ENCODE measurements at places on chromosomes 16 and 17.
A peak's percentile ranks its signal among the peaks of the same experiment; 100 is the strongest.

GRCh38 chr17:43028221-43028861, 3.3 kb downstream of the RND2 start:
- no peak for DNase-seq

GRCh38 chr17:5283571-5284315, 1.7 kb downstream of the RABEP1 start:
- no peak for DNase-seq

DNA sequence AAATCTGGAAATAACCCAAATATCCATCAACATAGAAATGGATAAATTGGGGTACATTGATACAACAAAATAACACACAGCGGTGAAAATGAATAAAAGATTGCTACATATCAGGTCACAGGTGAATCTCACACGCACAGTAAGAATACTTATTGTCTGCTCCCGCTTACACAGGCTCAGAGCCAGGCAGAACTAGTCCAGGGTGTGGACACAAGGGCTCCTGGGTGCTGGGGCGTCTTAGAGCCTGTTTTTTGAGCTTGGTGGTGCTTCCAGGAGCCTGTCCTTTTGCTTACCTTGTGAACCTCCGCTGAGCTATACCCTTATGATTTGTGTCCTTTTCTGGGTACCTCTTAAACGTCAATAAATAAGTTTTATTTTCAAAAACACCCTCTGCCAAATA, 19.8 kb upstream of the C16orf74 start:
- DNase-seq = no peak

- no peak for DNase-seq
Observed at GRCh38 chr17:61302953-61303816, 96.5 kb upstream of the TBX2 start.

DNA sequence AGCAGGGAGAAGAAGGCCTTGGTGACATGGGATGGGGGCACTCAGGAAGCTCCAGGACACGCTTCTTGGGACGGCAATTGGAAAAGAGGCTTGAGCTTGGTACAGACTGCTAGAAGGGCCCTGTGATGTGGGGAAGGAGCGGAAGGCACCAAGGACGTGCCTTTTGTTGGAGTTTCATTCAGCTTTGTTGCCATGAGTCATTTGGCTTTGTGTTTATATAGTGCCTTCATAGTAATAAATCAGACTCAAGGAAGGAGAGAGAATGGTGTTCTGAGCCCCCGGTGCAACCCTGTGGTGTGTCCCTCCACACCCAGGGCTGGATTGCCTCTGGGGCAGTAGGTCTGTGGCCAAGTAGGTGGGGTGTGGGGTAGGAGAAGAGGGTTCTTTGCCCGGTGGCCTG, 7.4 kb upstream of the TBX4 start:
- no peak for DNase-seq

DNA sequence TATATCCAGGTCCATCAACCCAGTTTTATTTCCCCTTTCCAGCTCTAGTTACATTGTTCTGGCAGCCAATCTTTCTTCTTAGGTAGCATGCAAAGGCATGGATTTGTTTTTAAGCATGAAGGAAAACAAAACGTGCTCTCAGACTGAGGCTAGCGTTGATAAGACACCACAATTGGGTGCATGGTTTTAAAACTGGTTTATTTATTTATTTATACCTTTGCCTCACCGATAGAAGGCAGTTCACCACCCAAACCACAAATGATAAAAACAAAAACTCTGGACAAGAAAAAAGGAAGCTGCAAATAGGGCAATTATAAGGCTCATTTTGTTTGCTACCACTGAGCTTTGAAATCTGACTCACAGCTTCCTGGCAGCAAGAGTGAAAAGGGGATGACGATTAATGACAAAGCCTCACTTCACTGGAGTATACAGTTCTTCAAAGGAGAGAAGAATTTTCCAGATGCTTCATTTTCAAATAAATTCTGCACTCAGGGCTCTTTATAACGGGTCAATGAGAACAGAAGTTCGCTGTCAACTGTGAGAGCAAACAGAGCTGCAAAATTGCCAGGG, 278.4 kb upstream of the IRX5 start:
- DNase-seq = no peak

DNA sequence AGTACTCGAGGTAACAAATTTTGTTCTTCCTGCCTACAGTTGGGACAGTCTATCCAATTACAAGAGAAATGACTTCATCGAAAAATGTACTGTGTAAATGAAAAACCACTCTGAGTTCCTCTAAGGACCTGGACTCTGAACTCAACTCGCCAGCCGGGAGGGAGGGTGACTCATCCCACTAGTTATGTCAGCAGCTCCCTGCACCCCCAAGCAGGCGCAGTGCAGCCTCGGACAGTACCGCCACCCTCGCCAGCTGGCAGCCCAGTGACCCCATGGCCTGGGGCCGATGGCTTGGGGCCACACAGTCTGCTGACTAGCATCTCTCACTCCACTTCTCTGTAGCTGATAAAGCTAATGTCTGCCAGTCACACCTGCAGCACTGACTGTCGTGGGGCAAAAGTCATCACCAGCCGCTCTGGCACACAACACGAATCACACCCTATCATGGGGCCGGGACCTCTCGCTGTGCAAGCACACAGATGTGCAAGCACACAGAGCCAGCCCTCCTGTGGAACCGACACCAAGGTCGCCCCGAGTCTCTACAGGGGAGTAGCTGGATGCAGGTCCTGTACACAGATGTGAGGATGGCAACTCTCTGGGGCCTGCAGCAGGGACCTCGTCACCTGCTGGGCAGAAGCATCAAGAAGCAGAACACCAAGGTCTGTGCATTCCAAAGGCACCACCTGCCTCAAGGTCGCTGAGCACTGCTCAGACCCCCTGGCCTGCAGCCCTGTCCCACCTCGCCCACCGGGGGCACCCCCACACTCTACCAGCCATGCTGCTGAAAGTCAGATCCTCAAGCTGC, 5.7 kb downstream of the CSNK1D start:
- peak; percentile 84 for DNase-seq

GRCh38 chr16:86044881-86045590, 146.1 kb downstream of the IRF8 start:
- no peak for DNase-seq

DNA sequence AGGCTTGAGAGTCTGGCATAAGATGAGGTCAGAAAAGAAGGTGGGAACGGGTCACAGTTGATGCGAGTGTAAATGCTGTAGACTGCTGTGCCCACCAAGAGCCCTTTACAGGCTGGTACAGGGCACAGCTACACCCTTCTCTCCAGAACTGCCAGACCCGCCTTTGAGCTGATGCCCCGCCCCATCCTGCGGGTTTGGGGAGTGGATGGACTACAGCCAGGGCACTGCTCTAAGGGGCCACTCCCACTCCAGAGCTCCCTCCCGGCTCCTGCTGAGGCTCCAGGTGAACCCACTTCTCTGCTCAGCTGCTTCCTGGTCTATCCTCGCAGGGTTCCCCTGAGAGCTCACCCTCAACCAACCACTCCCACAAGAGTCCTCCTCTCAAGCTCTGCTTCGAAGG, 12.3 kb downstream of the MEIOB start:
- no peak for DNase-seq

DNA sequence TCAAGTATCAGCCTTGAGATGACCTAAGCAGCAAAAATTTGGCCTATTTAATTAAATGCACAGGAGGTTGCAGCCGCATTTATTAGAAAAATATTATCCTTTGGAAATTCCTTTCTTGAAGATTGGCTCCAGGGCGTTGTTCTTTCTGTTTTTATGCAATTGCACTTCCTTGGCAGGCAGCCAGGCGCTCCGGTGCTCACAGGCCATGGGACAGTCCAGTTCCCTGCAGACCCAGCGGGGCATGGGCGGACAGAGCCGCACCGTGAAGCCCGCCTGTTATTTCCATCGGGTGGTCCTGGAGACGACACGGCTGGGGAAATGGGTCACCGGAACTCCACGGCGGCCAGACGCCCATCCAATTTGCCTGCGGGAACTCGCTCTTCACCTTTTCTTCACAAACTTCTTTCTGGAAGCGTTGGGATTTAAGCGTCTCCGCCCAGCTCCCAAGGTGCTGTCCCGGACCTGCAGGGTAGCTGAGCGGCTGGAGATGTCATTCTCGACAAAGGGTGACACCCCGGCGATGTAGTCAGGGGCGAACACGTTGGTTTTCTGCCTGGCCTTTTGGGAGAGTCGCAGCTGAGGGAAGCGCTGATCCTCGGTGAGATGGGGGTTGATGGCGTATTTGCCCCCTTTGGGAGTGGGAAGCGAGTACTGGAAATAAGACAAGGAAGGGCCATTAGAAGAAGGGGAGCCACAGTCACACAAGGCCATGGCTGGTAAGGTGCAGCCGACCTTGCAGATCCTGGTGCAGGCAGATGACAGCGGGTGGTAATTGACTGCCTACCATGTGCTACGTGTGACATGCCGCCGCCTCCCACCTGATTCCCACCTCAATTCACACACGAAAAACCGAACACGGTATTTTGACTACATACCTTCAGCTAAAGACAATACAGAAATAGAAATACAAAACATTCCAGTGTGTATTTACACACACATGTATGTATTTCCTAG, 12.5 kb downstream of the NOB1 start:
- DNase-seq = peak; percentile 32

- no peak for DNase-seq
Observed at GRCh38 chr17:1871756-1872155, 42.0 kb downstream of the RPA1 start.

DNA sequence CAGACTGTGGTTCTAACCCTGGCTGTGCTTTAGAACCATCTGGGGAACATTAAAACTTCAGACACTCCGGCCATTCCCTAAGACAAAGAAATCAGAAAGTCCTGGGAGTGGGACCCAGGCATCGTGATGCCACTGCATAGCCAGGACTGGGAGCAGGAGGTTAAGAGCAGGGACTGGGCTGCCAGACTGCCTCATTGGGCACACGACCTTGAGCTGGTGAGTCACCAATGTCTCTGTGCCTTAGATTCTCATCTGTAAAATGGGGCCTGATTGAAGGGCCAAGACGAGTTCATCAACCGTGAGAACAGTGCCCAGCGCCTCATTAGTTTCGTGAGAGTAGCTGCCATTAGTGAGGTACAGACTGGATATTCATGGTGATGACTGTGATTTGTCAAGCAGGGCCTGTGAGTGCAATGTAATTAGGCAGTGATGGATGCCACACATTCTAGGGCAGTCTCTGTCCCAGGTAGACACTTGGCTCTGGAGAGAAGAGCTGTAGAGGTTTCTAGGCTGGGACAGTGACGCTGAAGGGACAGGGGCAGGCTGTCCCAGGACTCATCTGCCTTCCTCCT, 196.8 kb downstream of the NTN1 start:
- no peak for DNase-seq

GRCh38 chr16:27685807-27686206, 135.9 kb downstream of the KATNIP start:
- no peak for DNase-seq

- no peak for DNase-seq
Observed at GRCh38 chr16:3882531-3882930, 2.0 kb upstream of the CREBBP start.

DNA sequence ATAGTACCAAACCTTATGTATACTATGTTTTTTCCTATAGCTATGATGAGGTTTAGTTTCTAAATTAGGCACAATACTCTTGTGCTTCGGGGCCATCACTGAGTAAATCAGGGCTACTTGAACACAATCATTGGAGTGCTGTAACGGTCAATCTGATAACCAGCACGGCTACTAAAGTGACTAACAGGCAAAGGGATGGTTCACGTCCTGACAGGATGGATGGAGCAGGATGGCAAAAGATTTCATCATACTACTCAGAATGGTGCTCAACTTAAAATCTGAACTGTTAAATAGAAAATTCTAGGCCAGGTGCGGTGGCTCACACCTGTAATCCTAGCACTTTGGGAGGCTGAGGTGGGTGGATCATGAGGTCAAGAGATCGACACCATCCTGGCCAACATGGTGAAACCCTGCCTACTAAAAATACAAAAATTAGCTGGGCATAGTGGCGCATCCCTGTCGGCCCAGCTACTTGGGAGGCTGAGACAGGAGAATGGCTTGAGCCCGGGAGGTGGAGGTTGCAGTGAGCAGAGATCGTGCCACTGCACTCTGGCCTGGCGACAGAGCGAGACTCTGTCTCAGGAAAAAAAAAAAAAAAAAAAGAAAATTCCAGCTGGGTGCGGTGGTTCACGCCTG, 7.0 kb downstream of the TUFM start:
- DNase-seq = no peak
